ENCODE measurements at places on chromosomes 5 and 9. TPM values are rescaled to one million over a fixed set of nuclear protein-coding genes. Genes with fewer than 3 reads are reported as not detected.

The LCN9 gene
- total RNA-seq = not detected

The HAPLN1 gene
- 7.5 TPM for total RNA-seq

The NEURL1B gene
- 14.0 TPM for total RNA-seq

The PCDHGB7 gene
- total RNA-seq = 13.2 TPM

The PCDHAC1 gene
- 2.9 TPM for total RNA-seq

The SCGB3A2 gene
- total RNA-seq = not detected

The TSSK1B gene
- 2.9 TPM for total RNA-seq

DNA sequence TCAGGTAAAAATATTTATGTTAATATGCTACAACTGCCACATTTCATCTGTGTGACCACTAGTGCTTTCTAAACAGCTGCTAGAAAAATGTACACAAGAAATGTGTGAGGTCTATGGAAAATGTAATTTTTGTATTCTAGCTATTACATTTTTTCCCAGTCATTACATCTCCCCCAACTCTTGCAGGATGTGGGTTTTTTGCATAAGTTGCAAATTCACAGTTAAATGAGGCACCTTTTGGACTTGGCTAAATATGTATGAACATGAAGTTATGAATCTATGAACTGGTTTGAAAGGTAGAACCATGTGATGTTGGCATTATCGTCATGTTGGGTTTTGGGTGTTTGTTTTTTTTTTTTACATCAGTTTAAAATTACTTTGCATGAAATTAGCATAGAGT is 590.4 kb upstream of the WWC1 start:
- no peak for DNase-seq

DNA sequence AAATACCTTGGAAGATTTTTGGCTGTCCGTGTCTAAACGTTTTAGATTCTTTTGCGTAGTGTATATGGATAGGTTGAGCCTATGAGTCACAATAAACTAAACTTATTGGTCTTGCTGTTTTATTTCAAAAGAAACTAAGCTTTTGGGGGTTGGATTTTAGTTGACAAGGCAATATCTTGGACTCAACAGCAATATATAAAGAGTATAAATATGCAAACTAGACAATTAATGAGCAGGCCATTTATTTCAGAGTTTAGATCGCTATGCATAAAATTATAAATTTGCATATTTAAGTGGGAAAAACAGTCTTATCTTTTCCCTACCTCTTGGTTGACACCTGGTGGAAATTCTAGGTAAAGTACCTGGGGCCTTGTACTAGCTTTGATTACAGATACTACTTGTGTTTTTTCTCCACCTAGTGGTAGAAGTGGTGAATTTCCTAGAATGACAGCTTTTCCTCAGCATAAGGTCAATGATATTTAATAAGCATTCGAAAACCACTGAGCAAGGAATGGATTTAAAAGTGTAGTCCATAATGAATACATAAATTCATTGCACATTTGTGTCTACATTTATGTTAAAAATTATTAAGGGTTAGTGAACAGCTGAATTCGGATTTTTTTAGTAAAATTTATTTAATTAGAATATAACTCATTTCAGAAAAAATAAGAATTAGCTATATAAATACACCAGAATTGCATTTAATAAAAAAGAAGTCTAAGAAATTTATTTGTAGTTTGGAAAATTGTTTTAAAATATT is 1.7 kb upstream of the ARRDC3 start:
- DNase-seq = peak; percentile 93

The SMIM32 gene
- not detected for total RNA-seq

DNA sequence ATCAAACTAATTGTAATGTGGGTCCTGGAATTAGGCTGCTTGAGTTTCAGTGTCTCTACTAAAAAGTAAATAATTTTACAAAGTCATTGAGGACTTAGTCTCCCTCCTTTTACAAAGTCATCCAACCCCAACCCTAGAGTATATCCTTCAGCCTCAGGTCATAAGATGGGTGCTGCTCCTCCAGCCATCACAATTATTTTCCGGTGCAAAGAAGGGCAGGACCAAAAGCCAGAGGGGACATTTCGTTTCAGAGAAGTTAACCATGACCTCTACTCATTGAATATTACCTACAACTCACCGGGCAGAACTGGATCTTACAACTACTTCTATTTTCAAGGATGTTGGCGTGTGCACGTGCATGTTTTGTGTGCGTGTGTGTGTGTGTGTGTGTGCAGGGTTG is 60.5 kb upstream of the TNFSF8 start:
- DNase-seq = no peak

The PCDHB14 gene
- total RNA-seq = 12.3 TPM

The BSPRY gene
- 2.6 TPM for total RNA-seq

Measured in umbilical cord (tissue), 2 donors.